ENCODE measurements at places on chromosomes 11 and 22.
A peak's percentile ranks its signal among the peaks of the same experiment; 100 is the strongest.

GRCh38 chr11:86722006-86722405, 49.6 kb upstream of the ME3 start:
- no peak for DNase-seq

- no peak for DNase-seq
These were observed 64.3 kb upstream of the PPARA start for GRCh38 chr22:46085828-46086576.

- DNase-seq, result no peak
These were observed 150.7 kb downstream of the CCDC34 start for GRCh38 chr11:27212248-27212780.

GRCh38 chr11:84719935-84720577, 907.1 kb downstream of the DLG2 start:
- peak; percentile 21 for DNase-seq

- DNase-seq, result no peak
These were observed 879.9 kb upstream of the TENM4 start for GRCh38 chr11:80320765-80321164.

- DNase-seq, result no peak
These were observed 135.9 kb downstream of the FDX1 start for GRCh38 chr11:110565357-110566336.

- DNase-seq, result no peak
These were observed 37.5 kb upstream of the TCF20 start for GRCh38 chr22:42307806-42308563.

DNA sequence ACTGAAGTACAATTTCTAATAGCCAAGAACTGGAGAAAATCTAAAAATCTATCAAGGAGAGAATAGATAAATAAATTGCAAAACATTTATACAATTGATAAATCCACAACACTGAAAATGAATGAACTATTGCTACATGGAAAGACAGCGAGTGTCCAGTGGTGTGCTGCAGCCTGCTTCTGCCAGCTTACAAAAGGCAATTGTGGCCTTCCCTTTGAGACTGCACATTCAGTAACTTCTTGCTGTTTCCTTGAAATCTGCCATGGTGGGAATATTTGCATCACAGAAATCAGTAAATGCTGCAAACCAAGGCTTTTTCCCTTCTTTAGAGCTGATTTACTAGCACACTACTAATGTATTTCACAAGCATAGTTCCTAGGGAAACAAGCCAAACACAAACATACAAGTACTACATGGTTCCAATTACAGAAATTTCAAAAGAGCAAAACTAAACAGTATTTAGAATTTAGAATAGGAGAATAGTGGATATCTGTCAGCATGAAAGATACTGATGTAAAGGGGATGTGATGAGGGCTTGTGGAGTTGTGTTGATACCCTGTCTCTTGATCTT, 76.9 kb upstream of the TRIM77 start:
- DNase-seq, result no peak

GRCh38 chr22:23268877-23269276, 88.6 kb downstream of the BCR start:
- no peak for DNase-seq

GRCh38 chr11:118448294-118448693, 12.0 kb downstream of the KMT2A start:
- DNase-seq, result no peak

DNA sequence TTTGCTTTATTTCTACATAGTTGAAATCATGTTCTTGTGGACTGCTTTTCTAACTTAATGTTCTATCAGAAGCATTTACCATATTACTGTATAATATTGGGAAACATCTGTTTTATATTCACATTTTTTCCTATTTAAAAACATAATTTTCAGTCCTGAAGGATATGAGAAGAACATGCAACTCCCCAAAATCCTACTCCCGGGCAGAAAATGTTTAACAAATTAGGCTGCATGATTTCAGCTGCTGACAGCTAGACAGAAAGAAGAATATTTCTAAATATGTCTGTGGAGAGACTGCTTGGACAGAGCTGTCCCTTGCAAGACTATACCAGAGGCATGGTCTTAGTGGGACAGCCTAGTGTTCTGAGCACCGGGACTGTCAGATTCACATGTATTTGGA, 15.7 kb upstream of the AMPD3 start:
- DNase-seq, result no peak

GRCh38 chr11:131685206-131685605, 314.8 kb downstream of the NTM start:
- DNase-seq, result no peak

GRCh38 chr11:27596802-27597201, 90.2 kb upstream of the LIN7C start:
- DNase-seq, result no peak

DNA sequence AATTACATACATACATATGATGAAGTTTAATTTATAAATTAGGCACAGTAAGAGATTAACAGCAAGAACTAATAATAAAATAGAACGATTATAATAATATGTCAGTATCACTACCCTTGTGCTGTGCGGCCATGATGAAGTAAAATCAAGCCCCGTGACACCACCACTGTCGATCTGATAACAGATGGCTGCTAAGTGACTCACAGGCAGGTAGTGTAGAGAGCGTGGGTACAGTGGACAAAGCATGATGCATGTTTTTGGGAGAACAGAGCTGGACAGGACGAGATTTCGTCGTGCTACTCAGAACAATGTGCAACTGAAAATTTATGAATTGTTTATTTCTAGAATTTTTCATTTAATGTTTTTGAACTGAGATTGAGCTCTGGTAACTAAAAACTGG, 108.4 kb upstream of the TIMP3 start:
- no peak for DNase-seq

DNA sequence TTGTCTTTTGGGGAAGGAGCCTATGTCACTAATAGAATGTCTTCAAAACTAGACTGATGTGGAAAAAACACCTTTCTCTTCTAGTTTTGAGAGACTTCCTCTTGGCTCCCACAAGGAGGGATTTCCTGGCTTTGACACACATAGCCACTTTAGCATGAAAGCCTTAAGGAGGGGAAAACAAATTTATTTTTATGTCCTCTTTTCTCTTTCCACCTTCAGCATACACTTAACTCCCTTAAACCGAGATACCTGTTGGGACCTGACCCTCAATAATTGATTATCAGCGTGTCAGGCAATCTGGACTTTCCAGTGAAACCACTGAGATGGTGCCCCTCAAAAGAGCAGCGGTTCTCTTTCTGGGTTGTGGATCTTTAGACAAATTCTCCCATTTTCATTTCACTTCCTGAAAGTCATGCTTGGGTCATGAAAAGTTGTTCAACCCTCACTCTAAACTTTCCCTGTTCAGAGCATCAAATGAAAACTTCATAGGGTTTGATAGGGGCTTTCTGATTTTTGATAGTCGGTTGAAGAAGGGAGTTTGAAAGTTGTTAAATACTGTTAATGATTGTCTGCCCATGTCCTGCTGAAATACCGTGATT, 9.1 kb downstream of the EFCAB6 start:
- no peak for DNase-seq

- DNase-seq, result no peak
These were observed 46.5 kb downstream of the AHNAK start for GRCh38 chr11:62499944-62500649.

DNA sequence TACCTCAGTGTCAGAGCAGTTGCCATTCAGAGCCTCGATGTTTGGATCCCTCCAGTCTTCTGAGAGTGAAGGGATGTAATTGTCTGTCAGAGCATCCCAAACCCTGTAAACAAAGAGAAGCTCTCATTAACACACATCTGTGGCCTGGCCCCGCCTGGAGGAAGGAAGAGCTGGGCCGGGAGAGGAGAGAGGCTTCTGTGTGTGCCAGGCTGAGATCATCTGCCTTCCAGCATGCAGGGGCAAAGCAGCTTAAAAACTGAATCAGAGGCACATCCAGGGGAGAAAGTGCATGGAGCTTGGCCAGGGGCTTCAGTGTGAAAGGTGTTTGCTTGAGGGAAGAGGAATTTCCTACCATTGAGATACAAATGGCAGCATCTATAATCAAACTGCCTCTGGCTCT, 14.5 kb downstream of the FEZ1 start:
- DNase-seq, result peak; percentile 70

DNA sequence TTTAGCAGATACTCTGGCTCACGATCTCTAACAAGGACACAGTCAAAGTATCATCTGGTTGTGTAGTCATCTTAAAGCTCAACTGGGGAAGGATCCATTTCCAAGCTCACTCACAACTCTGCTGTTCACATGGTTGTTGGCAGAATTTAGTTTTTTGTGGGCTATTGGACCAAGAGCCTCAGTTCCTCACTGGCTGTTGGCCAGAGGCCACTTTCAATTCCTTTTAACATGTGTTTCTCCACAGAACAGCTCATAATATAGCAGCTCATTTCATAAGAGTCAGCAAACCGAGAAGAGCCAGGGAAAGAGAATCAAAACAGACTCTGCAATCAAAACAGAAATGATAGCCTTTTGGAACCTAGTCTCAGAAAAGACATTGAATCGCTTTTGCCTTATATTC, 22.6 kb downstream of the IZUMO1R start:
- no peak for DNase-seq

GRCh38 chr11:64649291-64649697, 58.3 kb downstream of the SLC22A12 start:
- DNase-seq, result no peak

- DNase-seq, result no peak
These were observed 19.2 kb upstream of the PDE2A start for GRCh38 chr11:72693271-72693968.

- DNase-seq, result no peak
These were observed 21.4 kb upstream of the ABCC8 start for GRCh38 chr11:17498058-17498457.

DNA sequence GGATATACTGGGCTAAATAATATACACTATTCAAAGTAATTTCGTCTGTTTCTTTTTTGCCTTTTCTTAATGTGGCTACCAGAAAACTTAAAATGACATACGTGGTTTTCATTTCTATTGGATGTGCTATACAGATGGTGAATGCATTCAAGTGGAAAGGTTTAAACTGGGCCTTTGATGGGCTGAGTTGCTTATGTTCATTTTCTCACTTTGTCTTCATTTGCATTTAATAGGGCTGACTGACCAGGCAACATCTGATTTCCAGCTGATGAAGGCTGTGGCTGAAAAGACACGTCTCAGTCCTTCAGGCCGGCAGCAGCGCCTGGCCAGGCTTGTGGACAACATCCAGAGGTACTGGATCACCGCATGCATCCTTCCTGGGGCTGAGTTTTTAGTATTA, 27.9 kb downstream of the PIWIL4 start:
- no peak for DNase-seq

GRCh38 chr11:7645206-7645605, 28.1 kb downstream of the CYB5R2 start:
- no peak for DNase-seq

GRCh38 chr22:36759481-36760159, 16.3 kb downstream of the IFT27 start:
- no peak for DNase-seq

GRCh38 chr11:28539239-28540030, 431.2 kb downstream of the METTL15 start:
- no peak for DNase-seq

DNA sequence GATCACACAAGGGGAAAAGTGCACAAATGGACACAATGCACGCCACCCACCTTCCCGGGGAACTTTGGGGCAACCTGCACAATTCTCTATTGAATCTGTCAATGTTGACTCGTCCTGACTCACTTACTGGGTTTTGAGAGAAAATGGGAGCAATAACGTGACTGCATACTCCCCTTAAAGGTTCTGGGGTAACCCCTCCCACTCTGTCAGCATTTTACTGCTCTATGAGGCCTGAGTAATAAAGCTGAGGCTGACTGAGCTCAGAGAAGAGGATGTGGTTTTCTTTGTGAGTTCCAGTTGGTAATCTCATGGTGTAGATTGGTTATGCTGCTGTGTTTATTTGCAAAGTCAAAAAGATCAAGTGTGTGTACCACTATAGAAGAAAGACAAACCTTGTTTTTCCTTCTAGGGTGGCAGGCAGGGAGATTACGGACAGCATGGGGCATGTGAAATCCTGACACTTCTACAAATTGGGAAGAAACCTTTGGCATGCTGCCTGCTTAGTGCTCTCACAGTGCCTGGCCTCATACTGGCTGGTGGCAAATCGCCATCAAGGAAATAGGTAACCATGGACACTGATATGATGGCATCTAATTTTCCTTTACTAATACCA, 16.1 kb upstream of the APOA1 start:
- no peak for DNase-seq

GRCh38 chr11:1484695-1485503, 1.7 kb downstream of the MOB2 start:
- DNase-seq, result no peak

DNA sequence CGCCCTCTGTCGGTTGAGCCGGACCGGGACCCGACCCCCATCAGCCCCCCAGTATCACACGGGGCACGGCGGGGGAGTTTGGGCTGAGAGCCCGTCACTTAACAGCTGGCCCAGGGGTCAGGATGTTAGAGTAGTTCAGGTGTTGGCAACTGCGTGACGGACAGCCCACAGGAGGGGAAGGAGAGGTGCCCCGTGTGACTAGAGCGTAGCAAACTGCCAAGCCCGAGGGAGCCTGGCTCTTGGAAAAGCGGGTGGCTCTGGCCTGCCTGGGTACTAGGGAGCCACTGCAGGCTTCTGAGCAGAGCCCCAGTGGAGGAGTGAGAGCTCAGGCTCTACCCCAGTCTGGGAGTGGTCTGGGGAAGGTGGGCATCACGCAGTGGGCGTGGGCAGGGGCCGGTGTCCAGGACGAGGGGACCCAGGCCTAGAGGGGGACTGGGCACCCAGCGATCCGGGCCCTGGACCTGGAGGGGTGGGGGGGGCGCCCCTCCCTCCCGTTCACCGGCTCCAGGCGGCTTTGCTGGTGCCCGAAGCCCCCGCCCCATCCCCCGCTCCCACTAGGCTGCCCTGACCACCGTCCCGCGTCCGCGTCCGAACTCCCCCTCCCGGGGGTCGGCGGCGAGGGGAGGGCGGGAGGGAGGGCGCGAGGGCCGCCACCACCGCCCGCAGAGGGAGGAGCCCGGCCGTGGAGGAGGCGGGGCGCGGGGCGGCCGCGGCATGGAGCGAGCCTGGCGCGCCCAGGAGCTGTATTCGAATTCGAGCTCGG, 24.4 kb downstream of the SHANK3 start:
- DNase-seq, result no peak

- DNase-seq, result no peak
These were observed 1.1 kb upstream of the SLC35F2 start for GRCh38 chr11:107859459-107860239.

- peak; percentile 7 for DNase-seq
These were observed 2.1 kb upstream of the DMC1 start for GRCh38 chr22:38572065-38572464.

DNA sequence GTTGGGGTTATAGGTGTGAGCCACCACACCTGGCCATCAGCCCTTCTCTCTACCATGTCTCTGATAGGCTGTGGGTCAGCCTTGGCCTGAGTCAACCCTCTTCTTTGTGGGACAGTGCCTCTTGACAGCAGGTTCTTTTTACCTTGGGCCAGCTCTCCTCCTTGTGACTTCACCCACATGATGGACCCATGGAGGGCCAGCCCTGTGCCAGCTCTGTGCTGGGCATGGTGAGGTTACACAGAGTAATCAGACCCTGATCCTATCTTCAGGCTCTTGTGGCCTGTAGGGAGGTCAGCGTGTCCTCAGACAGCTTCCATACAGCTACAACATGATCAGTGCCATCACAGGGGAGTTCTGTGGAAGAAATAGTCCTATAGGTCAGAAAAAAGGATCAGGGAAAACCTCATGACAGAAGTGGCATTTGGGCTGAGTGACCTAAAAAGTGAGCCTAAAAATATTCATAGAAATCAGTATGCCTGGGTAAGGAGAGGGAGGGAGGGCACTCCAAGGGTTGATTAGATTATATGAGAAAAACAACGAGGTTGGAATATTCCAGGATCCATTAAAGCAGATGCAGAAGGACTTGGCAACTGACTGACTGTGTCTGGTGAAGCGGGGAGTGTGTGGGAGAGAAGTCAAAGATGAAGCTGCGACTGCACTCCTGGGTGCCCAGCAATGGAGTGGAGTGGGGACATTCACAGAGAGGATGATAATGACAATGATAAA, 17.1 kb downstream of the OTOG start:
- DNase-seq, result no peak

- DNase-seq, result peak; percentile 67
These were observed at the start of gene ARSA for GRCh38 chr22:50627642-50628542. Gene ARSA (minus strand): TSS chr22:50628152. CDS start chr22:50627779, 373 bp downstream.

Measured in substantia nigra (tissue), 51 donors.